Suprapubic skin (tissue), 4 donors: ENCODE measurements at places on chromosomes 16 and 17. TPM values are rescaled to one million over a fixed set of nuclear protein-coding genes. Genes with fewer than 3 reads are reported as not detected.

GRCh38 chr17:31248986-31249834, 47.8 kb downstream of the OMG start:
- H3K27me3 ChIP-seq = no peaks in the 10 kb centered on the region
- H3K4me3 ChIP-seq = no peak overlapping the region
- no peak overlapping the region for H3K27ac ChIP-seq
- peaks cover 4% of the 10 kb centered on the region for H3K4me1 ChIP-seq
- H3K36me3 ChIP-seq = peaks cover 16% of the 10 kb centered on the region

- peaks cover 9% of the 10 kb centered on the region for H3K4me1 ChIP-seq
- no peaks in the 10 kb centered on the region for H3K27me3 ChIP-seq
- H3K4me3 ChIP-seq = no peak overlapping the region
- no peaks in the 10 kb centered on the region for H3K36me3 ChIP-seq
These were observed 6.0 kb upstream of the NT5M start for GRCh38 chr17:17297217-17297616.

GRCh38 chr16:88019821-88020515, 68.7 kb downstream of the BANP start:
- peaks cover 16% of the 10 kb centered on the region for H3K4me1 ChIP-seq
- DNase-seq = no peak
- no peaks in the 10 kb centered on the region for H3K27me3 ChIP-seq
- H3K27ac ChIP-seq = no peak overlapping the region
- H3K36me3 ChIP-seq = peaks cover 8% of the 10 kb centered on the region

CDK5R1 gene
- total RNA-seq = 4.4 TPM

DNA sequence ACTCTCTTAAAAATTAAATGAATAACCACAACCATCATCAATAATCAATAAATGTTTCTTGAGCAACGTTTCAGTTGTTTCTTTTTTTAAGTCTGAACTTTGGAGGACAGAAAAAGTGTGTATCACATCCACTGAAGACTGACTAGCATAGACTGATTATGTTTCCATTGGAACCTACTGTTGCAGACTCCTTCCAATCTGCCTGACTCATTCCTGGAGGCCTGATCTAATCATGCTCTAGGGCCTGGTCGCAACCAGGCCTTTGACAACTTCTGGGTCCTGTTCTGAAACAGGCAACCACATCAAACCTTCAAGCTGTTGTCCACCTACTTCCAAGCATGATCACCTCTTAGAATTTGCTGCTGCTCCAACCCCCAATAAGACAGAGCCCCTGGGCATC, 109.2 kb upstream of the NUDT7 start:
- no peak overlapping the region for H3K4me3 ChIP-seq
- H3K27me3 ChIP-seq = no peaks in the 10 kb centered on the region
- H3K36me3 ChIP-seq = no peaks in the 10 kb centered on the region
- no peak for DNase-seq

KRT28 gene
- 32.0 TPM for total RNA-seq

SLC9A5 gene
- total RNA-seq = 0.32 TPM

TEKT1 gene
- total RNA-seq = not detected

DNA sequence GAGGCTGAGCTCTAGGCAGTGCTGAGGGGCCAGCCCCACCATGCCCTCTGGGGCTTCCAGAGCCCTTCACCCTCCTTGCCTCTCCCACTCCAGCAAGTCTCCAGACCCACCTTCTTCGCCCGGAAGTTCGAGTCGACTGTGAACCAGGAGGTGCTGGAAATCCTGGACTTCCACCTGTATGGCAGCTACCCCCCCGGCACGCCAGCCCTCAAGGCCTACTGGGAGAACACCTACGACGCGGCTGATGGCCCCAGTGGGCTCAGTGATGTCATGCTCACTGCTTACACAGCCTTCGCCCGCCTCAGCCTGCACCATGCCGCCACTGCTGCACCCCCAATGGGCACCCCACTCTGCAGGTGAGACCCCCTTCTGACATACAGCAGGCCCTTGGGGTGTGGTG, 10.5 kb downstream of the XYLT2 start:
- peaks cover 88% of the 10 kb centered on the region for H3K36me3 ChIP-seq
- H3K4me3 ChIP-seq = no peak overlapping the region
- no peaks in the 10 kb centered on the region for H3K4me1 ChIP-seq
- DNase-seq = peak; percentile 77
- H3K27me3 ChIP-seq = no peaks in the 10 kb centered on the region

FNDC8 gene
- total RNA-seq = not detected

- H3K27ac ChIP-seq = no peak overlapping the region
- no peak for DNase-seq
- H3K36me3 ChIP-seq = no peaks in the 10 kb centered on the region
- no peaks in the 10 kb centered on the region for H3K4me1 ChIP-seq
- no peak overlapping the region for H3K4me3 ChIP-seq
These were observed 207.0 kb downstream of the MAF start for GRCh38 chr16:79393564-79393963.

GRCh38 chr17:57379895-57380434, 123.6 kb downstream of the MSI2 start:
- no peak overlapping the region for H3K27ac ChIP-seq
- H3K4me3 ChIP-seq = no peak overlapping the region
- H3K4me1 ChIP-seq = peaks cover 14% of the 10 kb centered on the region
- peaks cover 4% of the 10 kb centered on the region for H3K36me3 ChIP-seq
- H3K27me3 ChIP-seq = no peaks in the 10 kb centered on the region

- no peak overlapping the region for H3K27ac ChIP-seq
- H3K4me1 ChIP-seq = no peaks in the 10 kb centered on the region
- no peaks in the 10 kb centered on the region for H3K27me3 ChIP-seq
These were observed 90.2 kb downstream of the VPS53 start for GRCh38 chr17:624341-624860.

CES1 gene
- 6.0 TPM for total RNA-seq

- no peaks in the 10 kb centered on the region for H3K27me3 ChIP-seq
- H3K4me3 ChIP-seq = no peak overlapping the region
- H3K27ac ChIP-seq = no peak overlapping the region
These were observed 118.2 kb downstream of the SNX29 start for GRCh38 chr16:12094537-12095265.

OTOA gene
- 0.40 TPM for total RNA-seq

DNA sequence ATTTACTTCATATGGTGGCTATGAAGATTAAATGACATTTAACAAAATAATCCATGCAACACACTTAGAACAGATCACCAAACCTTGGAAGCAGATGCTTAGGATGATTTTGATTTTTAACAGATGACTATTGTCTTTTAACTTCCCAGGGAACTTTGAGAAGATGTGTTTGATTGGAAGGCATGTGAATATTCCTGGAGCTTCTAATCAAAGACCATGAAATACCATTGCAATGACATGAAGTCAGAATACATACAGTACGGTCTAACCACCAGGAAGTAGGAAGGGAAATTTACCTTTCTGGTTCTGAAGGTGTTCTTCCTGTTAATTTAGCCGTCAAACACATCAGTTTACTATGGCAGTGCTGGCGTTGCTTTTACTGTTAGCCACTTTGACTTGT, 414.9 kb downstream of the TMEM114 start:
- no peaks in the 10 kb centered on the region for H3K27me3 ChIP-seq
- no peaks in the 10 kb centered on the region for H3K4me1 ChIP-seq
- no peak overlapping the region for H3K27ac ChIP-seq
- no peak for DNase-seq
- H3K4me3 ChIP-seq = no peak overlapping the region
- no peaks in the 10 kb centered on the region for H3K36me3 ChIP-seq

GRCh38 chr16:52308051-52308450, 238.9 kb downstream of the TOX3 start:
- H3K36me3 ChIP-seq = no peaks in the 10 kb centered on the region
- DNase-seq = no peak
- no peaks in the 10 kb centered on the region for H3K4me1 ChIP-seq
- H3K27ac ChIP-seq = no peak overlapping the region
- H3K27me3 ChIP-seq = no peaks in the 10 kb centered on the region
- no peak overlapping the region for H3K4me3 ChIP-seq

NDRG4 gene
- total RNA-seq = 45.7 TPM

FBXO39 gene
- total RNA-seq = not detected

HBA1 gene
- total RNA-seq = 10.5 TPM

NPIPB8 gene
- total RNA-seq = 1.0 TPM

SGCA gene
- total RNA-seq = 5.8 TPM

- H3K4me1 ChIP-seq = peaks cover 67% of the 10 kb centered on the region
- no peaks in the 10 kb centered on the region for H3K36me3 ChIP-seq
- H3K27ac ChIP-seq = peak overlapping the region; percentile 81
These were observed 631 bp downstream of the NLRC5 start for GRCh38 chr16:56989988-56990387.

- H3K4me3 ChIP-seq = no peak overlapping the region
- H3K27me3 ChIP-seq = no peaks in the 10 kb centered on the region
- no peaks in the 10 kb centered on the region for H3K4me1 ChIP-seq
- peak; percentile 37 for DNase-seq
- H3K27ac ChIP-seq = no peak overlapping the region
These were observed 37.5 kb upstream of the GSG1L start for GRCh38 chr16:28100810-28101532.

GRCh38 chr16:90041896-90042473, 22.7 kb upstream of the DBNDD1 start:
- peaks cover 22% of the 10 kb centered on the region for H3K4me1 ChIP-seq
- H3K27me3 ChIP-seq = peaks cover 3% of the 10 kb centered on the region
- no peak overlapping the region for H3K27ac ChIP-seq
- DNase-seq = no peak
- no peak overlapping the region for H3K4me3 ChIP-seq

DNA sequence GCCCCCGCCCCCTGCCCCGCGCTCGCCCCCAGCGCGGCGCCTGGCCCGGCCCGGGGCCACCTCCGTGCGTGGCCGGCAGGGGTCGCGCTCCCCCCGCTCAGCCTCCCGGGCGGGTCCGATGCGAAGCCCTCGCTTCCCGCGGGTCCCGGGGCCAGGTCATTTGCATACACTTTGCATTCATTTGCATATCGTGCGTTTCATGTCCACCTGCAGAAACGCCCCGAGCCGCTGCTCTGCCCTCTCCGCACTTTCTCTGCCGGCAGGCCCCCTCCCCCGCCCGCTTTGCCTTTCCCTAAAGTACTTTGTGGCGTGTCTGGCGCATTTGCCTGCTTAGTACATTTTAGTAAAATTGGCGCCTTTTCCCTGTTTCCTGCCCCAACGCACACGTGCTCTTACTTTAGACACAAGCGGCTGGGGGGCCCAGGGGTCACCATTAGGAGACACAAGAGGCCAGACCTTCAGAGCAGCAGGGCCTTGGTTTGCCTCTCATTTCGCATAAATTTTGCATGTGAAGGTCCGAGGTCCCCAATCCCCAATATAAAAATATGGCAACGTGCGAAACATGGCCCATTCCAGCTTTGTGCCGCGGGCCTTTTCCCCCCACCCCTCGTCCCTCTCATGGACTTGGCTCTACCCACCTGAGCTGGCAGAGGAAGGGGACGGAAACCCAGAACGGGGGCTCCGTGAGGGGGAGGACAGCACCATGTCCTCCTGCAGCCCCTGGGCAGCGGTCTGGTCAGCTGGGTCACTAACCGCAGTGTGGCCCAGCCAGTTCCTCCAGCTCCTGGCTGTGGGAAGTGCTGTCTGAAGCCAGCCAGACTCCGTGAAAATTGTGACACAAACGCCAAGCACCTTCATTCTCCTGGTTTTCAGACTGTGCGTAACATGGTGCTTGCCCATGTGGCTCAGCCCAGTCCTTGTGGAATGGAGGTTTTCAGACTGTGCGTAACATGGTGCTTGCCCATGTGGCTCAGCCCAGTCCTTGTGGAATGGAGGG, 34.8 kb downstream of the CBFA2T3 start:
- H3K27ac ChIP-seq = no peak overlapping the region
- peak overlapping the region; percentile 63 for H3K4me3 ChIP-seq
- H3K27me3 ChIP-seq = peaks cover 68% of the 10 kb centered on the region
- DNase-seq = no peak
- H3K36me3 ChIP-seq = no peaks in the 10 kb centered on the region

DNA sequence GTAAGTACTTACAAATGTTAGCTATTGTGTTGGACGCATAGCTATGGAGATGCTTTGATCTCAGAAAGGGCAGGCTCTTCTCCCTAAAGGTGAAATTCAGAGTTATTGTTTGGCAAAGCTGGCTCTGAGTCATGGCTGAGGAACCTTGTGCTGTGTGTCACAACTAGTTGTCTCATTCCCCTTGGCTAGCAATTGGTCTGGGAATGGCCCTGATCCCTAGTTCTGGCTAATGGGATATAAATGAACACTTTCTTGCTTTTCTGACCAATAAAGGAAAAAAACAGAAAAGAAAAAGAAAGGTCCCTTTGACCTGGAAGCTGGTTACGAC, 210.6 kb downstream of the MAP2K4 start:
- no peaks in the 10 kb centered on the region for H3K27me3 ChIP-seq
- DNase-seq = no peak
- no peak overlapping the region for H3K27ac ChIP-seq
- no peaks in the 10 kb centered on the region for H3K4me1 ChIP-seq
- H3K36me3 ChIP-seq = no peaks in the 10 kb centered on the region
- H3K4me3 ChIP-seq = no peak overlapping the region

RAB11FIP4 gene
- 28.9 TPM for total RNA-seq

NR1D1 gene
- total RNA-seq = 62.1 TPM

KRT23 gene
- total RNA-seq = 84.6 TPM

DNA sequence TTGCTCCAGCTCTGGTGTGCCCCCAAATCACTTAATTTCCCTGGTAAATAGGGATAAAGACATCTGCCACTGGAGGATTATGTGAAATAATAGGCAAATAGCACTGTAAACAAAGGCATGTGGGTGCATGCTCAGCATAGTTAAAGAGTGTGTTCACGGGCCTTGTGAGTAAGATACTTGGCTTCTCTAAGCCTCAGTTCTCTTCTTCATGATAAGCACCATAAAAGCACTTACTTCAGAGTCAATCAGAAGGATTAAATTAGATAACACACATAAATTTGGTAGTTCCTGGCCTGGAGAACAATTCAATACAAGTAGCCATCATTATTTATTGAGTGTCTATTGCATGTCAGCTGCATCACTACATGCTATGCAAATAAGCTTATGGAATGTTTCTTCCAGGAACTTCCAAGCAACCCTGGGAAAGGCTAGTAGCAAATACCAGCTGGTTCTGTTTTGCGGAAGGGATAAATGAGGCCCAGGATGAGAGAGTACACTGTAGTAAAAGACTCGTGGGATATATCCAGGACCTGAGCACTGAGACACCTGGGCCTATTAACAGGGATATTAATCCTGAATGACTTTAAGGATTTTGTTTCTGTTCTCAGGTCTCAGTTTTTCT, 14.5 kb downstream of the CCL11 start:
- H3K27ac ChIP-seq = no peak overlapping the region
- no peak overlapping the region for H3K4me3 ChIP-seq
- H3K4me1 ChIP-seq = peaks cover 29% of the 10 kb centered on the region
- H3K36me3 ChIP-seq = no peaks in the 10 kb centered on the region
- no peak for DNase-seq

MT1M gene
- total RNA-seq = 13.6 TPM

DNA sequence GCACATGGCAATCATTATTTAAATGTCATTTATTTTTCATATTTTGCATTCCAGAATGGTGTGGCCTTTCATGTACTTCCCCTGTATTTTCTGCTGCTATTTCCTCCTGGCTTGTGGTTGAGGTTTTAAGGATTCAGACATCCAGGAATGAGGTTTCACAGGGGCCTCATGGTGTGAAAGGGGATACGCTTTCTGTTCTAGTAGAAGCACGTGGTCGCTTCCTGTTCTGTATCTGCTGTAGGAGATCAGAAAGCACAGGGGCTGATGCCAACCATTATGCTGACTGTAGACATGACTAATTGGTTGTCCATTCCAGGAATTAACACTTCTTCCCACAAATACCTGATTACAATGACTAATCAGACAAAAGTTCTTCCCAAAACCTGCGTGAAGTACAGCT, 405.9 kb downstream of the SHISA9 start:
- no peak overlapping the region for H3K4me3 ChIP-seq
- no peak for DNase-seq

PRSS33 gene
- total RNA-seq = not detected
